ENCODE measurements at places on chromosomes 12 and 14.

GRCh38 chr12:14560904-14561574 is 6.6 kb downstream of the PLBD1 start:
- DNase-seq = no peak

DNA sequence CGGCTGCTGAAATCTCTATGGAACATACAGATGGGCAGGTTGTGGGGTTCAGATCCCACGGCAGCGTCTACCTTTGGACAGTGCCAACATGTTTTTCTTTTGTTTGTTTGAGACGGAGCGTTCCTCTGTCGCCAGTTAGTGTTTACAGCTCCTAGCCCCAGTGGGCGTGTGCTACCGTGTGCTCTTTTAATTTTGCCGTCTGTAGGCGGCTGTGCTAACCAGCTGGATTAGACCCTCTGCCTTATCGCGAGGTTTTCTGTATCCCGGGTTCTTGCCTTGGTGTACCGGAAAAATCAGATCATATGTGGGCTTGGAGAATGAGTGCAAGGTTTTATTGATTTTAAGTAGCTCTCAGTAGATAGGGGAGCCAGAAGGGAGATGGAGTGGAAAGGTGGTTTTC is 9.8 kb upstream of the GALNT6 start:
- no peak for DNase-seq

GRCh38 chr14:105381446-105382342 is 16.6 kb upstream of the TEX22 start:
- DNase-seq = no peak

GRCh38 chr12:46546634-46547273 is 174.2 kb upstream of the SLC38A2 start:
- DNase-seq = no peak

- DNase-seq = no peak
Observed at GRCh38 chr14:104437703-104438102, 141.9 kb upstream of the C14orf180 start.

- DNase-seq = no peak
Observed at GRCh38 chr12:48787791-48788523, 932 bp downstream of the ADCY6 start.

DNA sequence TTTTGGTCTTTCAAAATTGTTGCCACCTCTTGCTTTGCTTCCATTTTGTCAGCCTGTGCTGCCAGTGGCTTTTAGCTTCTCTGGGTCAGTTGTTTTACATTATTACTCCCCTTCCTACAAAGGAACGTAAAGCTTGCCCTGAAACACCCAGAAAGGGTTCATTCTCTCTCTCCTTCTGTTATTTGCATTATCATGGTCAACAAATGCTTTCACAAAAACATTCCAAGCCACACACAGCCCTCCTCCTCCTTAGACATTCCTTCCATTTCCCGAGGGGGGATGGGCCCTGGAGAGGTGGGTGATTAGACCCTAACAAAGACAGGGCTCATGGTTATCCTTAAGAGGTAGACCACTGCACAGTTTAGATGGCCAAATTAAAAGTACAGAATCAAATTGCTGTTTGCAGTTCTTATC is 60.4 kb upstream of the SINHCAF start:
- no peak for DNase-seq

- no peak for DNase-seq
Observed at GRCh38 chr12:51809193-51809592, 39.3 kb downstream of the FIGNL2 start.

DNA sequence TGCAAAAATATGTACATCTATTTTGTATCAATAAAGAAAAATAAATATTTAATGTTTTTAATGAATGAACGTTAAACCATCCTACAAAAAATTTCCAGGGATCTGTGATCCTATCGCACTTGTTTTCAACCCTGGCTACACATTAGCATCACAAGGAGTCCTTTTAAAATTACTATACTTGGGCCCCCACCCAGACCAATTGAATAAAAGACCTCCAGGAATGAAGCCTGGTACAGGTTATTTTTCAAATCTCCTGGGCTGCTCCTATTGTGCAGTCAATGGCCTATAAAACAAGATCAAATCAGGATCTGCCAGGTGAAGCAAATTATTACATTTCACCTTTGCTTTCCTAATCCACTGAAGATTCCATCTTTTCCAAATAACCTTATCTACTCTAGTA is 33.4 kb upstream of the GXYLT1 start:
- no peak for DNase-seq

GRCh38 chr14:90560558-90560957 is 163.7 kb downstream of the CALM1 start:
- DNase-seq = no peak

DNA sequence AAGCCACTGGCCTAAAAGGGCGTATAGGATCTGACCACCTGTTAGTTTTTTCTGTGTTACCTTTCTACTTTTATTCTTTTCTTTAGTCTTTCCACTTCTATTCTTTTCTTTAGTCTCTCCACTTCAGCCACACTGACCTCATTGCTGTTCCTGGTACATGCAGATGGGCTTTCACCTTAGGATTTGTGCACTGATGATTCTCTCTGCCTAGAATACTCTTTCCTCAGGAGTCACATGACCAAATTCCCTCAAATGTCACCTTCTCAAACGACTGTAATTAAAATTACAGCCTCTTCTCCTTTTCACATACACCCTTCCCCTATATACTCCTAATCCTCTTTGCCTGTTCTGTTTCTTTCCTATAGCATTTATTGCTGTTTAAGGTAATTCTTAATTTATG is 36.0 kb downstream of the GPHN start:
- no peak for DNase-seq

DNA sequence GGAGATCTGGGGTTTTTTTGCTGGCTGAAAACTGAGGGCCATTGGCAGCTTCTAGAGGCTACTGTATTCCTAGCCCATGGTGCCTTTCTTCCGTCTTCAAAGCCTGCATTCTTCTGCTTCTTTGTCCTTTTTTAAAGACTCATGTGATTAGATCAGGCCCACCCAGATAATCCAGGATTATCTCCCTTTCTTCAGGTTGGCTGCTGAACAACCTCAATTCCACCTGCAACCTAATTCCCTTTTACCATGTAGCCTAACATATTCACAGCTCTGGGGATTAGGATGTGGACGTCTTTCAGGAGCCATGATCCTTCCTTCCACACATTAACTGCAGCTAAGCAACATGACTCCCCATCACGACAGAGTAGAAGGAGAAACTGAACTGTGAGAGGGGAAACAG is 985.5 kb downstream of the DIO2 start:
- no peak for DNase-seq

DNA sequence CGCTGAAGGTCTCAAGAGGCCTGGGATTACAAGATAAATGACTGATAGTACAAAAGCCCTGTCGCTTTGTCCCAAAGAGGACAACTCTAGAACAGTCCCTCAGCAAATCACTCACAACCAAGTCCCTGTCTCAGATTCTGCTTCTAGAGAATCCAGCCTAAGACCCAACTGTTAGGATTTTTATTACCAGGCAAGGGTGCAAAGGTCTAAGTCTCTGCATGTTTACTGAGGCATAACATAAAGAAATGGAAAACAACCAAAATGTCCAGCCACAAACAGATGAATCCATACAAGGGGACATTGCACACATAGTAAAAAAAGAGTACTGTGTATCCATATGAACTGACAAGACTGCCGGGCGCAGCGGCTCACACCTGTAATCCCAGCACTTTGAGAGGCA is 104.1 kb downstream of the FOXN3 start:
- DNase-seq = no peak

DNA sequence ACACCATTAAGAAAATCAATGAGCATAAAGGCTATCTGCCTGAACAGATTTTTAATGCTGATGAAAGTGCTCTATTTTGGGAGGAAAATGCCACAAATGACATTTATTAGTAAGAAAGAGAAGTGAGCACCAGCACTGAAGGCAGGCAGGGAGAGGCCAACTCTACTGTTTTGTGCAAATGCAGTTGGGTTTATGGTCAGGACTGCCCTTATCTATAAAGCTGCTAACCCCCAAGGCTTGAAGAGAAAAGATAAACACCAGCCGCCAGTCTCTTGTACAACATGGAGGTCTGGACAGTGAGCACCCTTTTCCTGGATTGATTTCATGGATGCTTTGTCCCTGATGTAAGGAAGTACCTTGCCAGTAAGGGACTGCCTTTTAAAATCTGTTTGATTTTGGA is 246.8 kb upstream of the SFSWAP start:
- no peak for DNase-seq

GRCh38 chr14:41605550-41606281 is 960 bp upstream of the LRFN5 start:
- DNase-seq = no peak

- DNase-seq = no peak
Observed at GRCh38 chr12:94721173-94721572, 70.8 kb upstream of the TMCC3 start.

- no peak for DNase-seq
Observed at GRCh38 chr14:23080474-23080873, 14.5 kb downstream of the ACIN1 start.

DNA sequence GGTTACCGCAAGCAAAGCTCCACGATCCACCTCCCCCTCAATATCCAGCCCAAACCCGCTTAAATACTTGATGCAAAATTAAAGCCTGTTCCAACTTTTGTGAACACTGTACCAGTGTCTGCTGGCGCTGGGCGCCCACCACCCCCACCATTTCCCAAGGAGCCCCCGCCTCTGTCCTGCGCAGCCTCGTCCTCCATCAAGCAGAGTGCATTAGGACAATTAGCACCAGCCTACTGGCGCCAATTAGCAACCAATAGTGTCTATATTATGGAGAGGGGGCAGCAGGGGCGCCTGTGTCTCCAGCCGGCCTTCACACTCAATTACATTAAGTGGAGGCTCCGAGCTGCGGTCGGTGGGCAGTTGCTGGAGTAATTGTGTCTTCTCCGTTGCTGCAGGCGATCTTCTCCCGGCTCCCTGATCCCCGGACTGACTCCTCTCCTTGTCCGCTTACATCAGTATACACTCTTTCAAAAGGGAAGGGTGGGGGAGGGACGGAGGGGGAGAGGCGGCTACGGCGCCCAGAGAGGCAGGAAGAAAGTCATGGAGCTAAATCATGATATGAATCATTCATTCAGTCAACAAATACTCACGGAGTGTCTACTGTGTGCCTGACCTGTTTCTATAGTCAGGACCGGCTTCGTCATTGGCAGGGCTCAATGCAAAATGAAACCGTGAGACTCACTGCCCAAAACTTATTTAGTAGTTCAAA is 707.3 kb downstream of the MED13L start:
- no peak for DNase-seq

GRCh38 chr14:33707716-33708115 is 243.2 kb downstream of the EGLN3 start:
- DNase-seq = no peak

- peak; percentile 76 for DNase-seq
Observed at GRCh38 chr12:25241167-25242020, 9.3 kb downstream of the KRAS start.

DNA sequence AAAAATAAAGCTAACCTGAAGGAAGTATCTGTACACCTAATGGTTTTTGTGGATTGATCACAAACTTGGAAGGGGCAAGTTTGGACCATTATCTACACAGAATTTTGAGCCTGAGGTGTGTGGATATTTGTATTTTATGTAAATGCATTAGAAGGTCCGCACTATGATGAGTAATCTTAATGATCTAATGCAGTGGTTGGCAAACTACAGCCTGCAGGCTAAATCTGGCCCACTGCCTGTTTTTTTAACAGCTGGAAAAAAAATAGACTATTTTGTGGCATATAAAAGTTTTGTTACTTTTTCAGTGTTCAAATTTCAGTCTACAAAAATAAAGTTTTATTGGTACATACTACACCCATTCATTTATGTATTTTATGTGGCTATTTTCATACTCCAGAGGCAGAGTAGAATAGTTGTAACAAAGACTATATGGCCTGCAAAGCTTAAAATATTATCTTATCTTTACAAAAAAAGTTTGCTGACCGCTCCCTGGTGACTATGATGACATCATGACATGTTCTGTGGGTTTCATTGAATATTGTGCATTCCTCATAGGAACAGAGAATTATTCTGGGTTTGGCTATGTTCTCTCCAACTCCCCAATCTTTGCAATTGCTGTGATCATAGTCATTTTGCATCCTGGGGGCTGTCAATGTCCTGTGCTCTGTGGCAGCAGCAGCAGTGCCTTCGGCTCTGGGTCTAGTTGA is 962.6 kb upstream of the FBXO33 start:
- DNase-seq = no peak

GRCh38 chr14:53304726-53305381 is 151.7 kb upstream of the DDHD1 start:
- DNase-seq = no peak

- no peak for DNase-seq
Observed at GRCh38 chr12:130715998-130716968, at the start of gene RIMBP2. Gene RIMBP2 (minus strand): TSS chr12:130716299. CDS start chr12:130479013, 237,286 bp downstream.

- peak; percentile 92 for DNase-seq
Observed at GRCh38 chr12:31506515-31507306, 84.2 kb downstream of the DENND5B start.

DNA sequence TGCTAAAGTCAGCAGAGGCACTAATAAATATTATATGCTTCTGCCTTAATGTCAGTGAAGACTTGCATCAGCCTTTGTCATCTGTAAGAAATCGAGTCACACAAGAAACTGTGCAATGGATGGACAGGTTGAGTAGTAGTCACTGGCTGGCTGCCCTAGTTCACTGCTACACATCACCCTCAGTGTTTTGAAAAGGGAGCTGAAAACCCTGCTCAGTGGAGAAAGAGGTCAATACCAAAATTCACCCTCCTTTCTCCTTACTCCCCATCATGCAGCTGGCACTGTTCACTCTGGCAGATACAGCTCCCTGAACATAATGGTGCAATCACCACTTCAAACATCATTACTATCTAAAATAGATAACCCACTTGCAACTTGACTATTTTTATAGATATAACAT is 6.6 kb downstream of the ANKS1B start:
- DNase-seq = no peak

- no peak for DNase-seq
Observed at GRCh38 chr12:76530516-76530915, 29.1 kb downstream of the OSBPL8 start.

DNA sequence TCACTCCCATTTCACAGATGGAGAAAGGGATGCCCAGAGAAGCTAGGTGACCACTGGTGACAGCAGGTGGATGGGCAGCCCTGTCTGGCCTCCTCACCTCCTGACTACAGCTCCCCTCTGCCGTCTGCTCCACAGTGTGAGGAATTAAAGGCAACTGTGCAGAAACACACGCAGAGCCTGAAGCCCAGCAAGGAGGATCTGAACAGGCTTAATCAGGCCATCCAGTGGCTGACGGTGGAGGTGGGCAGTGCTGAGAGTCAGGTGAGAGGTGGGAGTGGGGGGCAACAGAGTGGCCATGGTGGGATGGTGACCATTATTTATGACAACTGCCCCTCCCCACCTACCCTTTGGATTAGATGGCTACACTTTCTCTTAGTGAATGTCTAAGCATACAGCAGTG is 1.2 kb downstream of the KRT86 start:
- DNase-seq = no peak

GRCh38 chr12:51407604-51408003 is 16.4 kb upstream of the GALNT6 start:
- no peak for DNase-seq

GRCh38 chr12:53552361-53553327 is 45.4 kb upstream of the NPFF start:
- no peak for DNase-seq

DNA sequence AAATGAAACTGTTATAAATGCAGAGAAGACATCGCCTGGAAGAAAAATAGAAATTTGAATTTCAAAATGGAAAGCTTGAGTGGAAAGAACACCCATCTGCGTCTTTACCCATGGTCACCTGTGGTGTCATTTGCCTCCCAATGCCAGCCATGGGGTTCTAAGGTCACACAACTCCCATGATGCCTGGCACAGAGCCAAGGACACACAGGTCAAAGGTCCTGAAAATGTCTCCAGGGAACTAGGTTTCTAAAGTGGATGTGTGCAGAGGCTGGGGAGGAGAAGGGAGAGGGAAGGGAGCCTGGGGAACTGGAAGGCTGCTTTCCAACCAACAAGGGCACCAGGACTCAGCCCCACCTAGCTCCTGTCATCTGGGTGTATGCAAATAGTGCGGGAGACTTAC is 724.0 kb upstream of the TMEM132C start:
- DNase-seq = no peak

Data from lung microvascular endothelial cell (primary cell).